Metanephros (tissue), 2 donors: ENCODE measurements at places on chromosomes 12 and 14. TPM values are rescaled to one million over a fixed set of nuclear protein-coding genes. Genes with fewer than 3 reads are reported as not detected.

The TMPRSS12 gene
- total RNA-seq = not detected

The CBLN3 gene
- 2.6 TPM for total RNA-seq

The HRK gene
- total RNA-seq = 0.29 TPM

The BCL7A gene
- 32.7 TPM for total RNA-seq

The VCPKMT gene
- total RNA-seq = 8.9 TPM

The RNFT2 gene
- total RNA-seq = 7.4 TPM

The DBX2 gene
- total RNA-seq = 0.12 TPM

The PIK3C2G gene
- total RNA-seq = 8.4 TPM

The NTN4 gene
- 79.8 TPM for total RNA-seq

The PLCZ1 gene
- 1.2 TPM for total RNA-seq

The ERBB3 gene
- 123 TPM for total RNA-seq

The APOLD1 gene
- total RNA-seq = 24.1 TPM

The INHBE gene
- 0.23 TPM for total RNA-seq

The LLPH gene
- total RNA-seq = 3.1 TPM

The SELPLG gene
- total RNA-seq = 4.8 TPM

The GPR68 gene
- total RNA-seq = 0.64 TPM

The TXNRD1 gene
- 56.3 TPM for total RNA-seq

The TBX5 gene
- total RNA-seq = not detected

The GXYLT1 gene
- 19.2 TPM for total RNA-seq

The ATG101 gene
- 21.0 TPM for total RNA-seq

The CPNE6 gene
- not detected for total RNA-seq
